ENCODE measurements at places on chromosomes 5 and 9. TPM values are rescaled to one million over a fixed set of nuclear protein-coding genes. Genes with fewer than 3 reads are reported as not detected.

The STING1 gene
- 102 TPM for total RNA-seq

The RAD17 gene
- 17.0 TPM for total RNA-seq

The PCDHB2 gene
- 7.5 TPM for total RNA-seq

The RMRP gene
- 2,915 TPM for total RNA-seq

The ANGPTL2 gene
- total RNA-seq = 64.1 TPM
